ENCODE measurements at places on chromosomes 16 and 17.
A peak's percentile ranks its signal among the peaks of the same experiment; 100 is the strongest.

GRCh38 chr17:71809537-71809936, 311.3 kb upstream of the SOX9 start:
- no peak for DNase-seq

- peak; percentile 48 for DNase-seq
These were observed 24.5 kb downstream of the GAS7 start for GRCh38 chr17:10173913-10174312.

- no peak for DNase-seq
These were observed 68.0 kb upstream of the SIAH1 start for GRCh38 chr16:48452991-48453760.

DNA sequence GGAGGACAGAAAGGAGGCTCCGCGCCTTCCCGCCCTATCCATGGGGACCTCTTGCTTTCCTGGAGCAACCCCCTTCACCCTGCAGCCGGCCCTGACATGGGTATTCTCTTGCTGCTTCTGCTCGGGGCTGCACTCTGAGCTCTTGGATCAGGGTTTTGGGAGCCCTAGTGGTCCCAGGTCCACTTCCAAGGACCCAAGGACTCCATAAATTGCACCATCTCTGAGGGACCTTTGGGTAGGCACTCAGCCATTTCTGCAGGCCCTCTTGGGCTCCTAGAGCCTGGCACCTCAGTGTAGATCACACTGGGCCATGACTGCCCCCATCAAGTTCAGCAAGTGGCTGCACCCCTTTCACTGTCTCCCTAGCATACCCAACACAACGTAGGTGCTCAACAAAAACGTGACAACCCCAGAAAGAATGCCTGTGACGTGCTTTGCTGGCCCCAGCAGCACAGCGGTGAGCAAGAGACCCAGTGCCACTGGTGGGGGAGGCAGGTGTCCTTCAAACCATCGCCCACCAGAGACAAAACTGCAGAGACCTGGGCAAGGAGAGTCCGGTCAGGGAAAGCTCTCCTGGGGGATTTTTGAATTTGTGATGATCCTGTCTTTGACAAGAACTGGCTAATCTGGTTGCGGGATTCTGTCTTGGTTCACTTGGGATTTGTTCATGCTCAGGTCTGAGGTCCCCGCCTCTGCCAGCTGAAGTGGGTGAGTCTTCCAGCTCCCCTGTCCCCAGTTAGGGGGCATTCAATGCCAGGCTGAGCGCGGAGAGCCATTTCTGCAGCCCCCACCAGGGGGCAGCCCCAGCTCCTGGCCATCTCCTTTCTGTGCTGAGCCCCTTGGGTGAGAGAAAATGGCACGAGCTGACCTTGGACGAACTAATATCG, 2.5 kb upstream of the RAB11FIP4 start:
- no peak for DNase-seq

DNA sequence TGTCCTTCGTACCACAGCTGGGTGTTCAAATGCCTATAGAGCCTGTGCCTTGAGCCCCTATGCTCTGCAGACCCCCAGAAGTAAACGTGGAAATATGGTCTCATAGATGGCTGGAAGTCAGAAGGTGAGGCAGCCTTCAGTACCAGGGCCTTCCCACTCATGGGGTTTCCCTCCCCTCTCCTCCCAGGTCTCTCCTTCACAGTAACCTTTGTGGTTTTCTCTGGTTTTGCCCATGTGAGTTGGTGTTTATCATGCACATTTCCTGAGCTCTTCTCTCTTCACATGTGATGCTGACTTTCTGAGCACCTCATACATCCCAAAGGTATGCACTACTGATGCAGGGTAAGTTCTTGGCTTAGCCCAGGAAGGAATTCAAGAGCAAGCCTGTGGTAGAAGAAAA, 35.4 kb downstream of the TMEM114 start:
- no peak for DNase-seq

DNA sequence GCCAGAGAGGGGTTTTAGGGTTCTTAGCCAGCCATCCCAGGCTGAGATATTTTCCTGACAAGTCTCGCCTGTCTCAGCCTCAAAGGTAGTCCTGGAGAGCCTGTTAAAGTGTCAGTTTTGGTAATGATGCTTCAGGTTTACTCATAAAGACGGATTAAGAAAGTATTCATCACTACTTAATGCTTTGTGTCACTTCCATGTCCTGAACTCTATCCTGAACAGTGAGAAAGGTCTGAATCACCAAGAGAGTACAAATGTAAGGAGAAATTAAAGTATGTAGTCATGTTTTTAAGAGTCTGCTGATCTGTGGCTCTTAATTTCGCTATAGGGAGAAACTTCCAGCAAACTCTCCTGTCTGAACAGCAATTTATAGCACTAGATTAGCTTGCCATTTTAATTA, 14.0 kb downstream of the RPGRIP1L start:
- DNase-seq, result no peak

- DNase-seq, result no peak
These were observed 430.3 kb upstream of the GOT2 start for GRCh38 chr16:59164461-59164860.

DNA sequence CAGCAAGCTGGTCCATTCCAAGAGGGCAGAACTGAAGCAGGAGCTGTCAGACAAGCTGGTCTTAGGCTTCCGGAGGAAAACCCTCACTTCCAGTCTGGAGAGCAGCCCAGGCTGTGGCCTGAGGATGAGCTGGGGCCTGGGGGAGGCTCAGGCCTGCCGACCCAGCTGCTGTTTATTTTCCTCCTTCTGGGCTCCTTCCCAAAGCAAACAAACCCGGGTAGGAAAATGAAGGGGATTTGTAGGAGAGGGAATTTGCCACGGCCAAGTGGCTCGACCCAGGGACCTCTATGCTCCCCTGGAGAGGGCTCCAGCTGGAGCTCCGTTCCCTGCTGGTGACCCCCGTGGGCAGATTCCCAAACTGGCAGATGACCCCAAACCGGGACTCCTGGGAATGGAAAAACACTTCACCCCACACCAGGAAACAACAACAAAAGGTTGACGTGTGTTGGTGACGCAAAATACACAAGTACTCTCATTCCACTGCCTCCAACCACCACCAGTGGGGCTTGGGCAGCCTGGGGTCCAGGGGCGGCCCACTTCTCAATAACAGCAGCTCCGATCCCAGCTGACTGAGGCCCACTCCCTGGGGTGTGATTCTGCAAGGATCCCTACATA, 8.8 kb downstream of the JUP start:
- no peak for DNase-seq

DNA sequence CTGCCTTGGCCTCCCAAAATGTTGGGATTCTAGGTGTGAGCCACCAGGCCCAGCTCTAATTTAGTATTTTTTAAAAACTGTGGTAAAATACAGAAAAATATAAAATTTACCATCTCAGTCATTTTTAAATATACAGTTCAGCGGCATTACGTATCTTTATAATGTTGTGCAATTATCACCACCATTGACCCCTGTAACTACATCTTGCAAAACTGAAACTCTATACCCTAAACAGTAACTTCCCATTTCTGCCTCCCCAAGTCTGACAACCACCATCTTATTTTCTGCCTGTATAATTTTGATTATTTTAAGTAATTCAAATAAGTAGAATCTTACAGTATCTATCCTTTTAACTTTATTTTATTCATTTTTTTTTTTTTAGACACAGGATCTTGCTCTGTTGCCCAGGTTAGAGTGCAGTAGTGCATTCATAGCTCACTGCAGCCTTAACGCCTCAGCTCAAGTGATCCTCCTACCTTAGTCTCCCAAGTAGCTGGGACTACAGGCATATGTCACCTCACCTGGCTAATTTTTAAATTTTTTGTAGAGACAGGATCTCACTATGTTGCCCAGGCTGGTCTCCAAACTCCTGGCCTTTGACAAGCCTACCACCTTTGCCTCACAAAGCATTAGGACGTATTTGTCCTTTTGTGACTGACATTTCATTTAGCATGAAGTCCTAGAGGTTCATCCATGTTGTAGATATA, 10.9 kb upstream of the GGA2 start:
- peak; percentile 84 for DNase-seq

DNA sequence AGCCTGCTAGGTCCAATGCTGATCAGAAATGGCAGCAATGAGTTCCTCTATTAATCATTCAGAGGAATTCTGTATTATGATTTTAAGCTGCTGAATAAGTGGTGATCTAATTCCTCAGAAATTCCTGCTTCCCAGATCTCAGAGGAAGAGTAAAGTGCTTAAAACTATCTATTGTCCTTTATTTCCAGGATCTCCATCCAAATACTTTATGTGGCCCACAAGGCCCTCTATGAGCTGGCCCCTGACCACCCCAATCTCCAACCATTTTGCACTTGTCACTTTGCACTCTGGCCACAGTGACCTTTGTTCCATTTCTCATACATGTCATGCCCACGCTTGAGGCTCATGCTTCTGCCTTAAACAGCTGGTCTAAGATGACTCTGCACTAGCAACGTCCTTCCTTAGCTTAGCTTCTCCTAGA, 93.7 kb downstream of the CA10 start:
- no peak for DNase-seq

DNA sequence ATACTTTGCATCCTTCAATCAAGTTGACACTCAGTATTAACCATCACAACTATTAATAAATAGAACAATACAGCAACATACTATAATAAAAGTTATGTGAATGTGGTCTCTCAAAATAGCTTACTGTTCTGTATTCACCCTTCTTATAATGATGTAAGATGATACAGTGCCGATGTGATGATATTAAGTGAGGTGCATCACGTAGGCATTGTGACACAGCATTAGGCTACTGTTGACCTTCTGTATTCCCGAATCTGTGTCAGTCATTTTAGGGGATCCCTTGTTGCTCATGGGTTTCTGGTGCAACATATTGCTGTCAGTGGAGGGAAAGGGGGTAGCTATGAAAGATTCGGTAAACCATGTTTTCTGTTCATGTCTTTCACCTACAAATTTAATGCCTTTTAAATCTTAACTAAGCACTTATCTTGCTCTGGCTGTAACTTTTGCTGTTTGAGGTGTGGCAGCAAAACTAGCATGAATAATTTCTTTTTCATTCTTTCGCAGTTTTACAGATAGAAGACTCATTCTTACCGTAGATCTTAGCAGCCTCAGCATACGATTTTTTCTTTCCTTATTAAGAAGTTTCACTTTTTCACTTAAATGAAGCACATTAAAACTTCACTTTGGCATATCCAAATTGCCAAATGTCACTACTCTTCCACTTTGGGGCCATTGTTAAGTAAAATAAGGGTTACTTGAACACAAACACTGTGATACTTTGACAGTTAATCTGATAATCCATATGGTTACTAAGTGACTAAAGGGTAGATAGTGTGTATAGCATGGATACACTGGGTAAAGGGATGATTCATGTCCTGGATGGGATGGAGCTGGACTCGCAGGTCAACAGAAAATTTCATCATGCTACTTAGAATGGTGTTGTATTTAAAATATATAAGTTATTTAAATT, 29.6 kb downstream of the NFAT5 start:
- DNase-seq, result no peak

DNA sequence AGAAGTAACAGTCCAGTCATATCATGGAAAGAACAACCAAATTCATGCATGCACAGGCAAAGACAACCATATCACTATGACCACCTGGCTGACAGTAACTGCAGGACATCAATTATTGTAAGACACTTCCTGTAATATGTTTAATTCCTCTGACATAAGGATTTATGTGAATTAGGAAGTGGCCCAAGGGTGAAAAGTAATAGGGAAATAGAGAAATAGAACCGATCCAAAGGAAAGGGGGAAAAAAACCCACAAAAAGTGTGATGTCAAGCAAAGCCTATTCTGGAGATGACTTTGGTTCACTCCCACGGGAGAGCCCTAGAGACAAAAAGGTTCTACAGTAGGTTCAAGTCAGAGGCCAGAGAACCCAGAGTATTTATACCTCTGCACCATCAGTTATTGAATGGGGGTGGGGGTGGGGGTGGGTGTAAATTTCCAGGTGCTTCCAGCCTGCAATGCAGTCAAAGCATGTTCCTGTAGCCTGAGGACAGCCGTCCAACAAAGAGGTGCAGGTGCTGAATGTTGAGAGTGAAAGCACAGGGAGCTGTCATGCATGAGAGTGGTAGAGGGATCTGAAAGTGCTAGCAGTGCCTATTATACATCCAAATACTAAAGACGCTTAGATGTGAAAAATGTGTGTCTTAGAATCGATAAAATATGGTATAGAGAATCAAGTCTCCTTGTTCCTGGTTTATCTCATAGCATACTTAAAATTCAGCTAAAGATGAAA, 95.6 kb upstream of the HLF start:
- no peak for DNase-seq

- DNase-seq, result no peak
These were observed 16.5 kb upstream of the SOX9 start for GRCh38 chr17:72104164-72104862.

DNA sequence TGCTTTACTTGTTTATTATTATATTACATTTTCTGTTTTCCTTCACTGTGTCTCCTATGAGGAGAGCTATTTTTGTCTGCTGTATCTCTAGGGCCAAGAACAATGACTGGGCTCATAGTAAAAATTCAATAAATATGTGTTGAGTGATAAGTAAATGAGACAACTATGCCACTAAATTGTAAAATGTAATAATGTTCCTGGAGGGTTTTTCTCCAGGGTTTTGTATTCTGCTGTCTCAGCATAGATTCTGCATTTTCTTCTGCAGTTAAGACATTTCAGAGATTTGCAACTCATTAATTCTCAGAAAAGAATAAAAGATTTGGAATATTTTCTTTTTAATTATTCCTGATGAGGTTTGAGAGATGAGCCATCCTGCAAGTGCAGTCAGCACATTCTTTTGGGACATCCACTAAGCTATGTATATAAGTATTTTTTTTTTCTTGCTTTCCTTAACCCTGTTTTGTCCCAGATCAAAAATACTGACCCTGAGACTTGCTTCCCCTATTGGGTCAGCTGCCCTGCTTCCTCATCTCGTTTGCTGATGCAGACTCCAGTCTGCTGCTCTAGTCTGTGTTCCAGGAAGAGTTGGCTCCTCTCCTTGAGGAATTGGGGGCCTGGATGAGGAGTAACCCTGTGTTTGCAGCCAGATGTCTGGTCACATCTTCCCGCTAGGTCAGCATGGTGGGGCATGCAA, 122.9 kb downstream of the ABCA8 start:
- peak; percentile 48 for DNase-seq

DNA sequence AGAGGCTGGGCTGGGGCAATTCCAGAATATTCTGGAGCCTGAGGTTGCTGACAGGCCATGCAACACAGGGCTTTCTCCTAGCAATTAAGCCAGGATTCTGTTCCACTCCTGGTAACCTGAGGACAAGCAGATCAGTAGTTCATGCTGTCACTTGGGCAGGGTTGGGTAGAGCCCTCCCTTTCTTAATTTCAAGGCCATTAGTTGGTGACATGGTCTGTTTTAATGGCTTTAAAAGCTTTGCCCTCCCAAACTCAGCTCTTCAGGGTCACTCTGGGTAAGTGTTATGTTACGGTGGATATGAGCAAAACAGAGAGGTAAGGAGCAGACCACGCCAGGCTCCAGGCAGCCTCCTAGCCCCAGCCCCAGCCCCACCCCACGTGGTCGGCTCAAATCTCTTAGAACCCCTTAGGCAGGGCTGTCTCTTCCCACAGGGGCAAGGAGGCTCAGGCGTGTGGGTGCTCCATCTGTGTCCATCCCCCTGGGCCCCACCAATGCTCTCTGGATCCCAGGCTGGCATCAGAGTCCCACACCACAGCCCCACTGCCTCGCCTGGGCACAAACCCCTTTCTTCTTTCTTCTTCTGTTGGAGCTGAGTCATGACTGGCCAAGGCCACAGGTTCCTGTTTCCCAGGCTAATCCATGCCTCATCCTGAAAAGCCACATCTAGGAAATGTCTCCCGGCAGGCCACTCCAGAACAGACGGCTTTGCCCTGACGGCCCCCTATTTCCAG, 27.5 kb downstream of the CEP295NL start:
- peak; percentile 48 for DNase-seq
